T-helper 17 cell (primary cell): ENCODE measurements at places on chromosomes 12 and 14.

- no peak for DNase-seq
These were observed 103.7 kb upstream of the IFNG-AS1 start for GRCh38 chr12:67885375-67886169.

- no peak for DNase-seq
These were observed 10.1 kb downstream of the RNASE6 start for GRCh38 chr14:20791187-20791586.

GRCh38 chr12:121933522-121934308, 15.3 kb downstream of the CFAP251 start:
- DNase-seq, result no peak

- no peak for DNase-seq
These were observed 64.8 kb downstream of the DACT1 start for GRCh38 chr14:58702441-58703160.

DNA sequence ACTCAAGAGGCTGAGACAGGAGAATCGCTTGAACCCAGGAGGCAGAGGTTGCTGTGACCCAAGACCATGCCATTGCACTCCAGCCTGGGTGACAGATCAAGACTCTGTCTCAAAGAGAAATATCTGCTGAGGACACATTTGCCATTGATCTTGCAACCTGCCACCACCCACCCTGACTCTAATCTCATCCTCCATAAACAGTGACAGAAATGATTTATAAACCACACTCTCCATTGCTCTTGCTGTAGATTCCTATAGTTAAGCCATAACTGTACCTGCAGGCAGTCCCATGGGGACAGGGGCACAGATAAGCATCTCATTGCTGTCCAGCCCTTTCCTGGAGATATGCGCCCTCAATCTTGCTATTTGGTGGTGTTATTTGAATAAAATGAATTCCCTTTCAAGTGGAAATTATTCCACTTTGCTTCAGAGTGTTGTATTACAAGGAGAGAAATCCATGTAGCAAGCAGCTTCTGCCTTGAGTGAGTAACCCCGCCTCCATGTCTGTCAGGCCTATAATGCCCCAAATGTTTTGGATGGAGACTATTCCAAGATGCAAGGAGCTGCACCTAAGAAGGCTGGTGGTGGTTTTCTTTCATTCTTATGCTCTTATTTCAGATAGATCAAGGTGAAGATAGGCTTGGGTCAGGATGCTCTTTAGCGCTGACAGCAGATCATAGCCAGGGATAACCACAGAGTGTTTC, 3.0 kb upstream of the ZDHHC22 start:
- DNase-seq, result no peak

- no peak for DNase-seq
These were observed 104.6 kb downstream of the ITPR2 start for GRCh38 chr12:26728205-26729050.

GRCh38 chr12:92529944-92530343, 172.8 kb upstream of the PLEKHG7 start:
- DNase-seq, result no peak

- no peak for DNase-seq
These were observed 20.5 kb upstream of the RAD51AP1 start for GRCh38 chr12:4518106-4518728.

DNA sequence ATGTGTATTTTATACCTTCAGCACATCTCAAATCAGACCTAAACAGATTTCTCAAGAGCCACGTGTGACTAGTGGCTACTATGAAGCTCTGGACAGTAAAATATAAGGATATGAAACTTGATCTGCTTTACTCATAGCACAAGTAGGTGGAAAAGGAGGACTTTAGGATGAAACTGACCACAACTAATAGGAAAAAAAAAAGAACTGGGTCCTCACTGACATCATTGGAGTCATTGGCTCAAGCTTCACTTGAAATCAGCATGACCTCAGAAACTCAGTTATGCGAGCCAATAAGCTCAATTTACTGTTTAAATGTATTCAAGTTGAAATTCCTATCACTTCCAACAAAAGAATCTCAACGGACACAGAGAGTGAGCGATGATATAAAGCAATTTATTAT, 34.1 kb upstream of the CIT start:
- no peak for DNase-seq

DNA sequence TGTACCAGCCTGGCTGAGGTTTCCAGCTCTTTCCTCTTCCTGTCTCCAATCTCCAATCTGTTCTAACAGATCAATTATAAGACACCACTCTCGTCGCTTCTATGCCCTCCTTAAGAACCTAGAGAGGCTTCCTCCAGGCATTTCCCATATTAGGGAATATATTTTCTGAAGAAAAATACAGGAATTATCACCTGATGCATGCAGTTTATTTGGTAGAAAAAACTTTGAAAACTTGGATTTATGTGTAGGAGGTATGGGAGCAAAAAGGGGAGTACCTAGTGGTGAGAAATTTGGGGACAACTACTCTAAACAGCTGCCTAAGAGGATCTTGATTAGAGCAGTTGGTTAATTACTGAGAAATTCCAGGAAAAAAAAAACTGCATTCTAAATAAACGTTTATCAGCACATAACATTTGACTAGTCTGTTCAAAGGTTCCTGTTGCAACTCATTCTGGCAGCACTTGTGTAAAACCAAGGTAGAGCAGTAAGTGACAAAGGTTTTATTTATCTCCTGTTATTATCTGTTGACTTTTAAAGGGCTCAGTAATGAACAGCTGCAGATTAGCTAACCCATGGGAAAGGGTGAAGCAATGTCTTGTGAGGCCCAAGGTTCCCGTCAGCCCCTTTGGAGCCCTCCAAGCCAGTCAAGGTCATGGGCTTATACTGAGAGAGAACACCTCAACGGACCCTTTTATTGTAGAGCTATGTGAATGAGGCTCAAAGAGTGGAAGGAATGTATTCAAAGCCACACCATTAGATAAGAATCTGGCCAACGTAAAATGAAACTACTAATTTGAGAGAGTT, 36.4 kb upstream of the NR1H4 start:
- no peak for DNase-seq

- no peak for DNase-seq
These were observed 9.3 kb downstream of the ZNF410 start for GRCh38 chr14:73895939-73896338.

GRCh38 chr14:31205681-31206535, 1.7 kb downstream of the HECTD1 start:
- DNase-seq, result no peak

DNA sequence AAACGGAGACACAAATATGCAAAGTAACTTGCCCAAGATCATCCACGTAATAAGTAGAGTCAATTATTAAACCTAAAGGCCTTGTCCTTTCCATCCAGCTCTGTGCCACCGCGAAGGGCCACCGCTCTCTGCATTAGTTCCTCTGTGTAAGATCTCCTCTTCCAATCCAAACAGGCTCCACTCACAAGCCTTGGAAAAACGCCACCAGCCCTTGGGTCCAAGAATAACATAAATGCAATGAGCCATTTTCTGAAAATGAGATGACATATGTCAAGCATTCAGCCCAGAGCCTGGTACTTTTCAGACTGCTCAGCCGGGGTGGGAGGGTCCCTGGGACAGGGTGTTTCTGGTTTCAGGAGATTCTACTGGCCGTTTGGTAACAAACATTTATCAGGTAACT, 30.0 kb downstream of the DGLUCY start:
- DNase-seq, result no peak

GRCh38 chr12:46177025-46177424, 91.8 kb downstream of the SLC38A1 start:
- DNase-seq, result no peak

DNA sequence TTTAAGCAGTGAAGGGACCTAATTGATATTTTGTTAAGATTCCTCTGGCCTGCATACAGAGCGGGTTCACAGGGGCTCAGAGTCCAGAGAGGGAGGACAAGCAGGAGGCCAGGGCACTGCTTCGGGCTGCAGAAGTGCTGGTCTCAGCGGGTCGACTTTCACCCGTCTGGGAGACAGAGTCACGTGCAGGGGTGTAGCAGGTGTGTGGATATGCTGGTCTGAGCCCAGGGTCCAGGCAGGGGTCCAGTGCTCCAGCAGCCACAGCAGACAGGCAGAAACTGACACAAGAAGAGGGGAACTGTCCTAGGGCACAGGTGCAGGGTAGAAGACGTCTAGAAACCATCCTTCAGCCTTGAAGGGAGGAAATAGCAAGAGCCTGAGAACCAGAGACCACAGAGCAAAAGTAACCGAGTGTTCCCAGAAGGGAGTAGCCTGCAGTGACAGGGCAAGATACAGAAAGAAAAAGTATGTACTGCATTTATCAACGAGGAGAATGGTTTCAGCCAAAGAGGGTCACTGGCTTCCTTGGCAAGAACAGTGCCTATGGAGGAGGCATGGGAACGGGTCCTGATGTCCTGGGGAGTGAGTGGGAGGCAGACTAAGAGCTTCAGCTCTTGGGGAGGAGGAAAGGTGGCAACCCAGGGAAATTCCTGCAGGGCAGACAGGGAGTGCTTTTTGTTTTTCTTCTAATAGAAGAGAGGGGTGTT, 28.7 kb downstream of the FBXO21 start:
- DNase-seq, result no peak

DNA sequence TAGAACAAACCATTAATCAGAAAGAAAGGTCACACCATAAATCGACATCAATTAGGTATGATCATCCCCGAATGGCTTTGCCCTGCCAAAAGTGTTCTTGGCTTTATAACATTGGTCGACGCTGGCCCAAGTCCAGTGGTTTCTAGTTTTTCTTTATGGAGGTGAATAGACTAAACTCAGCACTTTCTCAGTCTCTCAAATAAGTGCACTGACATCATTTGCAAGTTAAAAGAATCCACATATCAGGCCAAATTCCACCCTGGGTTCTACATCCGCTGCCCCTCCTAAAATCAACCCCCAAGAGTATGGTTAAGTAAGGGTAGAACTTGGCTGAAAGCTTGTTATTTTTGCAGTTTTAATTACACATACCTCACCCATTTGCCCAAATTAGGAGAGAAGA, 314.3 kb downstream of the C12orf75 start:
- no peak for DNase-seq

DNA sequence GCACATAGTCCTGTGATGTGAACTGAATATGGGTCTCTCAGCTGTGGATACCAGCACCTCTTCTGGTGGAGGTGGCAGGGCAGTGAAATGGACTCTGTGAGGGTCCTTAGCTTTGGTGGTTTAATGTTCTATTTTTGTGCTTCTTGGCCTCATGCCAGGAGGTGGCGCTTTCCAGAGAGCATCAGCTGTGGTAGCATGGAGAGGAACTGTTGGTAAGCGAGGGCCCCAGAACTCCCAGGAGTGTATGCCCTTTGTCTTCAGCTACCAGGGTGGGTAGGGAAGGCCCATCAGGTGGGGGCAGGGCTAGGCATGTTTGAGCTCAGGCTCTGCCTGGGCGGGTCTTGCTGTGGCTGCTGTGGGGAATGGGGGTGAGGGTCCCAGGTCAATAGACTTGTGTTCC, 241.7 kb downstream of the AEBP2 start:
- no peak for DNase-seq

GRCh38 chr12:25694072-25694471, 141.0 kb upstream of the LMNTD1 start:
- no peak for DNase-seq

GRCh38 chr12:72679147-72679757, 407.1 kb downstream of the TRHDE start:
- no peak for DNase-seq

GRCh38 chr12:104473374-104473983, 16.7 kb downstream of the CHST11 start:
- no peak for DNase-seq

GRCh38 chr12:24232531-24232930, 283.1 kb upstream of the SOX5 start:
- DNase-seq, result no peak

DNA sequence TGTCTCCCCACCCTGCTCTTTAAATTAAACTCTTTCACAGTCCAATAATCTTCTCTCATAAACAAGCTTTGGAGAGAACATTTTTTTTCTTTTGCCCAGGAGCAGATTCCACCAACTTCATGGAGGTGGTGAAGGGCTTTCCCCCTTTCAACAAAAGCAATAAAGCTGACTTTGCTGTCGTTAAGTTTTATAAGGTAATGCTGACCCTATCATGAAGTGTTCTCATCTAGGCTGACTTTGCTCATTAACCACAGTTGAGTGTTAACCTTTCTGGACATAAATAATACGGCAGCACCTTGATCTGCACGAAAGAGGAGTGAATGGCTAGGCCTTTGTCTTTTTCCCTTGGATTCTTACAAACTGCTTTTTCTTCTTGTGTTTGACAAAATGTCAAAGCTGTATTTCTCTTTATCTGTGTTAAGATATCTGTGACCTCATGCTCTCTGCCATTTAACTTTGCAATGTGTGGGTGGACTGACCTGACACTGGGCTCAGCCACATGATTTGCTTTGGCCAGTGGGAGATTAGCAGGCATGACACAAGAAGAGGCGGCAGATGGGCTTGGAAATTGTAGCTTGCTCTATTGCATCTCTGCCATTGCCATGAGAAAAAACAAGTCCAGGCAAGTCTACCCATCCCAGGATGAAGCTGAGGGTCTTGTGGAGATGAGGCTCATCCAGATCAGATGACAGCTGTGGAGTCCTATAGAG, 470.9 kb upstream of the CCDC196 start:
- DNase-seq, result no peak

GRCh38 chr14:92039719-92040430, at the start of gene TRIP11:
Gene TRIP11 (minus strand): TSS chr14:92040059. CDS start chr14:92039685, 374 bp downstream.
- peak; percentile 83 for DNase-seq

DNA sequence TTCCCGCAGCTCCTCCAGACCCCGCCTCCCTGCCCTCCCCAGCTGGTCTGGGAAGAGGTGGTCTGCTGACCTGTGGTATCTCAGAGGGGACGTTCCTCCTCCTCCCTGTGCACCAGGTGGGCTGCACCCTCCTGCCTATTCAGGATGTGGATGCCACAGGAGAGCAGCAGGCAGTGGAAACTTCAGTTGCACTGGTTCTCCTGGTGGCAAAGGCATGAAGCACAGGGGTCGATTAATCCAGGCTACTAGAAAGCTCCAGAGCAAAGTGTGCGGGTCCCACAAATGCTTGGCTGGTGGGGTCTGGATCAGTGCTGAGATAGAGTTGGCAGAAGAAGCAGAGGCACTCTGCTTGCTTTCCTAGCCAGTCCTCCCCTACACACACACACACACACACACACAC, 197.0 kb downstream of the SLC41A2 start:
- no peak for DNase-seq

DNA sequence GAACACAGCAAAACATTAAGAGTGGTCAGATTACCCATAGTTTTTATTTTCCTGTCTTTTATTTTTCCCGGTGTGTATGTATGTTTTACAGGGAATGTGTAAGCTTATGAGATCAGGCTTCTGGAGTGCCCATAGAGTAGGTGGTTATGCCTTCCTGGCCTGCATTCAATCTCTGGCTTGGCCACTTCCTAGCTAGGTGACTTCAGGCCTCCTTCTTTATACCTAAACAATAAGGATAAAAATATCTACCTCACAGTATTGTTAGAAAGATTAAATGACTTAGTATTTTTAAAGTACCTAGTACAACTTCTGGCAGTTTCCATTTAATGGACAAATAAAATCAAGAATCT, 42.4 kb downstream of the ITPR2 start:
- DNase-seq, result no peak
